ENCODE measurements at places on chromosomes 3 and 15.

- DNase-seq, result no peak
Observed at GRCh38 chr3:54547051-54547450, 380.8 kb downstream of the LRTM1 start.

DNA sequence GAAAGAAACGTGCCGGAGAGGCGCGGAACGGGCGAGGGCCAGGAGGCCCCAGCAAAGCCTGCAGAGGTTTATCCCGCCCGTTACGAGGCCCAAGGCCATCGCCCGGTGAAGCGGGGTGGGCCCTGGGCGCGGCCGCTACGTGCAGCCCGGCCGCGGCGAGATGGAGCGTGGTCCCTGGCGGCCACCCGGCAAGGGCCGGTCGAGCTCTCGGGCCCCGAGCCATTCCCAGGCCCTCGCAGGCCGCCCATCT, 1.1 kb downstream of the PKM start:
- no peak for DNase-seq

GRCh38 chr3:172543884-172544283, 20.7 kb upstream of the TNFSF10 start:
- no peak for DNase-seq

GRCh38 chr15:61915640-61916039, 144.6 kb downstream of the VPS13C start:
- no peak for DNase-seq

DNA sequence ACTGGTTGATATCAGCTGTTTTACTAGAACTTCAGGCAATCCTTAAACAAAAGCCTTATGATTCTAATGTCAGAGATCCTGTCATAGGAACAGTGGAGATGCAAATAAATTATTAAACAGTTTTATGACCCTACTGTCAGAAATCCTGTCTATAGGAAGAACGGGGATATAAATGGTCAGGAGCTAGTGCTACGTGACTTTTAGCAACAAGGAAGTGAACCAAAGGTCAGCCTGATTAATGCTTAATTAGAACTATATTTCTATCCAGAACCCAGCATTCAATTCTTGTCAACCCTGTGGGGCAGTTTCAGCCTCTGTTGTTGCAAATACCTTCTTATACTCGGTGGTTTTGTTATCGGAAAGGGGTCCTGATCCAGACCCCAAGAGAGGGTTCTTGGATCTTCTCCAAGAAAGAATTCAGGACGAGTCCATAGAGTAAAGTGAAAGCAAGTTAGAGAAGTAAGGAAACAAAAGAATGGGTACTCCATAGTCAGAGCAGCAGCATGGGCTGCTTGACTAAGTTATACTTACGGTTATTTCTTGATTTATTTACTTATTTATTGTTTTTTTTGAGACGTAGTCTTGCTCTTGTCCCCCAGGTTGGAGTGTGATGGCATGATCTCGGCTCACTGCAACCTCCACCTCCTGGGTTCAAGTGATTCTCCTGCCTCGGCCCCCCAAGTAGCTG, 59.9 kb upstream of the RNU6-1 start:
- no peak for DNase-seq

- DNase-seq, result peak; percentile 20
Observed at GRCh38 chr3:52310861-52311575, 5.1 kb upstream of the DNAH1 start.

- DNase-seq, result no peak
Observed at GRCh38 chr3:44421280-44421679, 56.2 kb downstream of the ZNF445 start.

GRCh38 chr3:149128821-149129220, 617 bp upstream of the HPS3 start:
- peak; percentile 13 for DNase-seq

DNA sequence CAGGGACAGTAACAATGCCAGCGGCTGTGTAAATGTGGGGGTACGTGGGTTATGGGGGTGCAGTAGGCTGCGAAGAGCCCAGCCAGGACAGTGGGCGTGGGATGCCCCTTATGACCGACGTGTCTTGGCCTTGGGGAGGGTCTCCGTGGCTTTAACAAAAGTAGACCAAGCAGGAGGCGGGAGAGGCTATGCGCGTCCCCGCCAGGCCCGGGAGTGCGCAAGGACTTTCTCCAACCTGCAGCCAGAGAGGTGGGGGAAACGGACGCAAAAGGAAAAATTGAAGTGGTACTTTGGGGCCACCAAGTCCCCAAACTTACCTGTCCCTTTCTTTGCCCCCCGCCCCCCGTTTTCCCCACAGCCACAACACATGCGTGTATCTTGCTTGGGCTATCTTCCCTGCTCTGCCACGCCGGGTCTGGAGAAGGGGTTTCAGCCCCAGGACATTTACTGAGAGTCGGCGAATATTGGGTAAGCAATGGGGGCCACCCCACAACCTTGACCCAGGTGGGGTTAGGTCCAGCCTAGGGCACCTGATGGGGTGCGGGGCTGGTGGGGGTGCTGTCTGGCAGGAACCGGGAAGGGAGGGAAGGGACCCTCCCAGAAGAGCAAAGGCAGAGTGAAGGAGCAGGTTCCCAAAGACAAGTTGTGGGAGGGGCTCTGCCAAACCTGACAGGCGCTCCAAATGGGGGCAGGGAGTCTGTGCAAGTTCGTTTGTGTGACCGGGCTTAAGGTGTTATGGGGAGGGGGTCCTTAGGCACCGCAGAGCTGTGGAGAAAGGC, 652 bp downstream of the ISLR2 start:
- no peak for DNase-seq

- DNase-seq, result peak; percentile 55
Observed at GRCh38 chr15:41022487-41023090, 69.3 kb downstream of the CHAC1 start.

DNA sequence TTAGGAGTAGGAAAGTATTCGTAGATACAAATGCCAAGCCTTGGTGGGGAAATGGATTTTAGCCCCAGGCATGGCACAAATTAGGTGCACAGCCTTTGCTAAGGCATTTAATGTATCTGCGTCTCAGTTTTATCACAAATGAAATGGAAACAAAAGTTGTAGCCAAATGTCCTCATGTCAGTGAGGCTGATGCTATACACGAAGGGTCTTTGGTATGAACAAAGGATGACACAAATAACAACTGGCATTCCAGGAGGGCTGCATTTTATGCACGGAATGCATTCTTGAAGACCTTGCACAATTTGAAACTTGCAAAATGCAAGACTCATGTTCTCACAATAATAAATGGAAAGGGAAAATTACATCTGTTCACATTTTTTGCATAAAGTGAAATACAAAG, 181.9 kb downstream of the SV2B start:
- no peak for DNase-seq

DNA sequence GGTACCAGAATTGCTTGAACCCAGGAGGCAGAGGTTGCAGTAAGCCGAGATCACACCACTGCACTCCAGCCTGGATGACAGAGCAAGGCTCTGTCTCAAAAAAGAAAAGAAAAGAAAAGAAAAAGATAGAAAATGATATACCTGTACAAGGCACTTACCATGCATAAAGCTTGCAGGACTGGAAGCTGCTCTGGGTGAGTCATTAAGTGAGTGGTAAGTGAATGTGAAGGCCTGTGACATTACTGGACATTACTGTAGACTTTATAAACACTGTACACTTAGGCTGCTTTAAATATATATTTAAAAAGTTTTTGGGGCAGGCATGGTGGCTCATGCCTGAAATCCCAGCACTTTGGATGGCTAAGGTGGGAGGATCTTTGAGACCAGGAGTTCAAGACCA, 99.2 kb downstream of the SLMAP start:
- no peak for DNase-seq

- DNase-seq, result no peak
Observed at GRCh38 chr15:89452330-89452836, 44.0 kb downstream of the RHCG start.

GRCh38 chr3:196440041-196440537, 7.9 kb upstream of the UBXN7 start:
- DNase-seq, result no peak

- no peak for DNase-seq
Observed at GRCh38 chr15:95624100-95624499, 706.4 kb upstream of the NR2F2 start.

DNA sequence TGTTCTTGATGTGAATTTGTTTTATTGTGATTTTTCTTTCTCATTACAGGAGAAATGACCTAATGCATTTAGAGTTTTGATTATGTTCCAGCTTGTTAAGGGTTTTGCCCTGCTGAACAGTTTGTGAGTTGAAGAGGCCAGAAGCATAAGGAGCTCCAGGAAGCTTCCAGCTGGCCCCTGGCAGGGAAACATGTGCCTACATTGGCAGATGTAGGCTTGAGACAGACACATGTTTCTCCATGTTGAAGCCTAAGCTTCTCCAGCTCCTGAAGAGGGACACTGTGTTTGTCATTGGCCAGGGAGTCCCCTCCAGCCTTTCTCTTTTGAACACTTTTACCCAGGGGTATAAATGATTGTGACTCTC, 88.4 kb downstream of the ASB7 start:
- no peak for DNase-seq

- DNase-seq, result no peak
Observed at GRCh38 chr3:123843668-123844067, 40.5 kb downstream of the MYLK start.

- DNase-seq, result no peak
Observed at GRCh38 chr3:154236331-154236730, 88.0 kb downstream of the DHX36 start.

- DNase-seq, result no peak
Observed at GRCh38 chr15:25089577-25089976, 134.8 kb downstream of the SNRPN start.

DNA sequence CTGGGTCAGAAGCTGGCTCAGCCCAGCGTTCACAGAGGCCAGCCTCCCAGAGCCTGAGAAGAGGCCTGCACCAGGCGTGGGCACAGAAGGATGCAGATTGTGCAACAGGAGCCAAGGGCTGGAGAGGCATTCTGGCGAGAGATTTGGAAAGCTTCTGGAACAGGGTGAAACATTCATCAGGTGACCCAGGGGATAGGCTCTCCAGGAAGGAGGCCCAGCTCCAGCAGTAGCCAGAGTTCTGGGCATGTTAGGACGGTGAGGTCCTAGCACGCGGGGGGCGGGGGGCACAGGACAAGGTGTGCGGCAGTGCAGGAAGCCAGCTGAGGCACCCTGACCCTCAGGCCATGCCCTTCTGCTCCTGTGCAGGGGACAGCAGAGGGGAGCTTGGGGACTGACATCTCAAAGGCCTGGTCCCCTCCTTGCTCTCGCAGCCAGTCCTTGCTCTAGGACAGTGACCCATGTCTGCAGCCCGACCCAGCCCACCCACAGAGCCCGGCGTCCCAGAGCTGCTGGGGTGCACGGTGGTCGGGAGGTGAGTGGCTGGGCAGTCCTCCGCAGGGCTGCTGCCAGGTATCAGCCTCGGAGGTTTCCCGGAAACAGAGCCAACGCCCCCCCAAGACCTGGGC, 111.7 kb upstream of the KLF13 start:
- no peak for DNase-seq

GRCh38 chr3:123520656-123521055, 64.2 kb downstream of the HACD2 start:
- DNase-seq, result no peak

- DNase-seq, result peak; percentile 10
Observed at GRCh38 chr3:4426782-4427344, 40.2 kb downstream of the SUMF1 start.

DNA sequence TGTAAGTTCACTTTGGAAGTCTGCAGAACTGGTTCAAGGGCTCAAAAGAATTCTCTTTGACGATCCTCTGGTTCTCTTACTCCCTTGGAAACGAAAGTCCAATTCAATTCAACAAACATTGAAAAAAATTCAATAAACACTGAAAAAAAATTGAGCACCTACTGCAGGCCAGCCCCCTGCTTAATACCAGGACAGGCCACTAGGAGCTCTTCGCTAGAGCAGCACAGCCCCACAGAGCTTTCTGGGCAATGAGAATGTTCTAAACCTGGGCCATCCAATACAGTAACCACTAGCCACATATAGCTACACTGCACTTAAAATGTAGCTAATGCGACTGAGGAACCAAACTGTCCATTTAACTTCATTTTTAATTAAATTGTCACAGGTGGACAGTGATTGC, 50.4 kb upstream of the DCLK3 start:
- no peak for DNase-seq

DNA sequence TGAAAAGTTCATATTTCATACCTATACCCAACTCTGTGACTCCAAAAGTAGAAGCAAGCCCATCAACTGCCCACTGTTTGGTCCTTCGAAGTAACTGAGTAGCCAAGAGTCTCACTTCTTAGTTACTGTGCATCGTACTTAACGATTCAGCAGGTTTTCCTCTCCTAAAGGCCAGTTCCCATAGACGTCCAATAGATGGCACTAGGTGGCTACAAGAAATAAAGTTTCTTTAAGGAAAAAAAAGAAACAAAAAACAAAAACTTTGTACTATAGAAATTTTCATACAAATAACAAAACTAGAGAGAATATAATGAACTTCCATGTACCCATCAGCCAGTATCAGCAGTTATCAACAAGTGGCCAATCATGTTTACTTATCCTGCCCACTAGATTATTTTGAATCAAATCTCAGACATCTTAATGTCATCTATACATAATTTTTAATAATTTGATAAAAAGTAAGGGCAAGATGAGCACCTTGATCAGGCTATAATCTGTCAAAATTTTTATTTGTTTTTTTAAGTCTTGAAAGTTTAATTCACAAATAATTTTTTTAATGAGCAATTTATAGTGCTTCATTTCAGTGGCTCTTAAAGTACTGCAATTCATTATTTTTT, 63.8 kb upstream of the ACP3 start:
- peak; percentile 65 for DNase-seq

DNA sequence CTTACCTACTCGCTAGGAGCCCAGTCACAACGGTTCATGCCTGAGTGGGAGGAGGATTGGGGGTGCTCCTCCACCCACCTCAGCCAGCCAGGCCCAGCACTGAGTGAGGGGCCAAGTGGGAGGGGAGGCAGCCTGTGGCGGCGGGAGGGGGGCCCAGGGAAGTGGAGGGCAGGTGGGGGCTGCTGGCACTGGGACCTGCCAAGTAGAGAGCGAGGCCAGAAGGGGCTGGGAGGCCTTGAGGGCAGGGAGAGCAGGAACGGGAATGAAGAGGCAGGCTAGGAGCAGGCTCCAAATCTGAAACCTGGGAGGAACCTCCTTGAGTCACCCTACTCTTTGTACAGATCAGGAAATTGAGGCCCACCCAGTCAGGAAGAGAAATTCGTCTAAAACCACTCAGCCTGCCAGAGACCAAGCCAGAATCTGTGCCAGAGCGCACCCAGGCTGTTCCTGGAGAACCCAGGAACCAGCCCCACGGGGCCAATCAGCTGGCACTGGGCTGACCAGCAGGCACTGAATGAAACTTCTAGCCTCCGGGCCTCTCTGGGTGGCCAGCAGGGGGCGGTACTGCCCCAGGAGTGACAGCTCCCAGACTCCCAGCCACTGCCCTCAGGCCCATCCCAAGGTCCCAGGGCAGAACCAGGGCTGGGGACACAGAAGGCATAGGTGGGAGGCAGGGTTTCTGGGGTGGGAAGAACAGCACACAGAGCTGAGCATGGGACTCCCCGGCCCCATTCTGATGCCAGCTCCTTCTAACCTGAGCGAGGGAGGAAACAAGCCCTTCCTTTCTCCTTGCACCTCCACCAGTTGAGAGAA, 14.8 kb upstream of the CYP11A1 start:
- peak; percentile 77 for DNase-seq

DNA sequence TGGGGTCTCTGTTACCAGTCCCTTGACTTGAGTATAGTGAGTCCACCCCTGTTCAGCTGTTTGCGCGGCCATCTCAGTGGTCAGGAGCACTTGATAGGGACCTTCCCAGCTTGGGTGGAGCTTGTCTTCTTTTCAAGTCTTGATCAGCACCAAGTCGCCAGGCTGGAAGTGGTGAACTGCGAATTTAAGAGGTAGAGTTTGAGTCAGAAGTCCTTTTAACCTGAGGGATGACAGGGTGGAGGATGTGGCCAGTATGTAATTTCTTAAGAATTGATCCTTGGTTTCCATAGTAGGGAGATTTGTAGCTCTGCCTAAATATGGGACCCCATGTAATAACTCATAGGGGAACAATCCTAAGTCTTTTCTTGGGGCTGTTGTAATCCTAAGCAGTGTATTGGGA, 86.3 kb upstream of the XCR1 start:
- DNase-seq, result no peak

- no peak for DNase-seq
Observed at GRCh38 chr3:125001557-125002413, 54.0 kb downstream of the HEG1 start.
